Ovary (tissue), 10 donors: ENCODE measurements at places on chromosomes 3 and 15. TPM values are rescaled to one million over a fixed set of nuclear protein-coding genes. Genes with fewer than 3 reads are reported as not detected.

Gene CYP1A2
- not detected for total RNA-seq

DNA sequence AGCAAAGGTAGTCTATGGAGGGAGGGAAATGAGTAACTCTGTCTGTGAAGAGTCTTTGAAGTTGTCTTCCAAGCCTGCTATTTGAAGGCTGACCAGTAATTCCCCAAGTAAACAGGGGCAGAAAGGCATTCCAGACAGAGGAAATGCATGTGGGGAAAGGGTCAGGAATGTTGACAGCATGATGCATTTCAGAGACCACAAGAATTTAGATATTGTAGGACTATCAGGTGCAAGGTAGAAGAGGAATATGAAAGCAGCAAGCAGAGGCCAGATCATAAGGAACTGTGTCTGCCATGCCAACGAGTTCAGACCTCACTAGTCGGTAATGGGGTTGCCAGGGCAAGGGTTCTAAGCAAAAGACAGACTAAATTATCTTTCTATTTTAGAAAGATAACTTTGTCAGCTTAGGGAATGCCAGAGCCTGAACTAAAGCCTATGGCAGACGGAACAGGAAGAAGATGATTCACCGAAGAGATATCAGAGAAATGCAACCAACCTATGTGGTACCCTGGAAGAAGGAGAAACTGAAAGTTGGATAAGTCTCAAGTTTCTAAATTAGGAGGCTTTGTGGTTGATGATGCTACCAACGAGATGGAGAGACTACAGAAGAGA is 327.0 kb upstream of the RORA start:
- no peak for DNase-seq

DNA sequence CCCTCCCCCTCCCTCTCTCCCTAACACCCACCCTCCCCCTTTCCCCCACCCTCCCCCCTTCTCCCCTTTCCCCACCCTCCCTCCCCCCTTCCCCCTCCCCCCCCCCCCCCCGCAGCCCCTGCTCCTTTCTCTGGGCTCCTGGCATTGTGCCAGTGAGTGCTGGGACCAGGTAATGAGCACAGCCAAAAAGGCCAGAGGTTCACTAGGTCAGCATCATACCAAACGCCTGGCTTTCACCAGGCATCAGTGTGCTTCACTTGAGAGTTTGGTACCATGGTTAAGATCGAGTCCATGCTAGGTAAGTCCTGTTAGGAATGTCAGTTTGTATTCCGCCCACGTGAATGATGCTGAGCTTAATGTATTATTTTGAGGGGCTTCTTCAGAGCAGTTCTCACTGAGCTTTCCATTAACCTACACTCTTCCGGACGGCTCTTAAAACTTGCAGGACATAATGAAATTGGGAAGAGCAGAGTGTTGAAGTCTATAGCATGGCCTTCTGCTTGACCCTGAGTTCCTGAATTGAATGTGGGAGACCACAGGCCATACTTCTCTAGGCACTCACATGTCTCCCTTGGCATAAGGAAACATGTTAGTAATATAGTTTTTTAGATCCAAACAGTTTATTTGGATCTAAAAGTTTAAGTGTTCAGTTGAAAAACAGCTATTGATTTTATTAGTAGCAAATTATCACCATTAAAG is 45.6 kb downstream of the SENP2 start:
- DNase-seq = no peak

DNA sequence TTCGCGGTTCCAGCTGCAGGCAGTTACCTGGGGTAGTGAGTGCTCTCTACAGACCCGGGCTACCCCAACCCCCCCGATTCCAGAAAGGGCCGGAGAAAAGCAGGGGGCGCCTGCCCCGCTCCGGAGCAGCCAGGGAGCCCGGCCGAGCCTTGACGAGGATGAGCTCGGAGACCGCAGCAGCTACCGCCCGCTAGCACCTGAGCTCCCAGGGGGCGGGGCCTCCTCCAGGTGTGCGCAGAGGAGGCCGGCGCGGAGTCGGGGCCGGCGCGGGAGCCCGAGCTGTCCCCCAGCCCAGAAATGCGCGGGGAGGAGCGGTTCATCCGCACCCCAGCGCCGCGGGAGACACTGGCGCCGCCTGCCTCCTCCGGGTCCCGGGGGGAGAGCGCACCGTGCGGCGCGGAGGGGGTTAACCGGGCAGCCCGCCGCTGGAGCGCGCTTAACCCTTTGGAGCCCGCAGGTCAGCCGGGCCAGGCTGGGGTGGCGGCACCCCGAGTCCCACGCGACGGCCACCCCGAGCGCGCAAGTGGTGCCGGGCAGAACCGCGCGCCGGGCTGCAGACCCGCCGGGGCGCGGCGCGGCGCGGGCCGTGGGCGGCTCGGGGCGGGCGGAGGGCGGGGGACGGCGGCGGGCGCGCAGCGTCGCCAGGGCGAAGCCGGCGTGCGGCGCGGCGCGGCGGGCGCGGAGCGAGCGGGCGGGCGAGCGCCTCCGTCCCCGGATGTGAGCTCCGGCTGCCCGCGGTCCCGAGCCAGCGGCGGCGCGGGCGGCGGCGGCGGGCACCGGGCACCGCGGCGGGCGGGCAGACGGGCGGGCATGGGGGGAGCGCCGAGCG is at the start of gene CACNA1D:
TSS of gene CACNA1D (plus strand) at position 649 of the 829 bp plus-strand sequence. CDS start 556 bp downstream, outside the sequence.
- peak; percentile 56 for DNase-seq

- DNase-seq = no peak
Measured at GRCh38 chr15:78981532-78982313, 36.9 kb upstream of the CTSH start.
